ENCODE measurements at places on chromosomes 11 and 22. TPM values are rescaled to one million over a fixed set of nuclear protein-coding genes. Genes with fewer than 3 reads are reported as not detected.

The SAA1 gene
- total RNA-seq: 3.3 TPM

The OR4A16 gene
- not detected for total RNA-seq

The RFPL3 gene
- total RNA-seq: not detected

The GRAP2 gene
- total RNA-seq: not detected

The PRR33 gene
- not detected for total RNA-seq

The MYOD1 gene
- 0.03 TPM for total RNA-seq

The LRRC55 gene
- not detected for total RNA-seq

The TRIM29 gene
- total RNA-seq: 20.8 TPM

The PLAAT4 gene
- total RNA-seq: 1.6 TPM

The RAB39A gene
- 0.48 TPM for total RNA-seq

The SGSM1 gene
- 0.57 TPM for total RNA-seq

The OR52N4 gene
- total RNA-seq: not detected

The LGR4 gene
- 36.4 TPM for total RNA-seq

The SYT8 gene
- total RNA-seq: 0.55 TPM

The HIKESHI gene
- 37.1 TPM for total RNA-seq

The OR10G8 gene
- total RNA-seq: not detected

The OR4B1 gene
- total RNA-seq: not detected

The DRD2 gene
- total RNA-seq: 0.06 TPM

The KDM4D gene
- total RNA-seq: 0.13 TPM

The OR5A1 gene
- not detected for total RNA-seq

The OSM gene
- total RNA-seq: not detected

The PKP3 gene
- 40.1 TPM for total RNA-seq

The OR5B17 gene
- not detected for total RNA-seq

The CCDC89 gene
- not detected for total RNA-seq

The HPS5 gene
- 13.5 TPM for total RNA-seq

The MS4A12 gene
- not detected for total RNA-seq

The TNKS1BP1 gene
- total RNA-seq: 88.3 TPM
